IMR-90 (cell line): ENCODE measurements at places on chromosomes 3 and 15.

DNA sequence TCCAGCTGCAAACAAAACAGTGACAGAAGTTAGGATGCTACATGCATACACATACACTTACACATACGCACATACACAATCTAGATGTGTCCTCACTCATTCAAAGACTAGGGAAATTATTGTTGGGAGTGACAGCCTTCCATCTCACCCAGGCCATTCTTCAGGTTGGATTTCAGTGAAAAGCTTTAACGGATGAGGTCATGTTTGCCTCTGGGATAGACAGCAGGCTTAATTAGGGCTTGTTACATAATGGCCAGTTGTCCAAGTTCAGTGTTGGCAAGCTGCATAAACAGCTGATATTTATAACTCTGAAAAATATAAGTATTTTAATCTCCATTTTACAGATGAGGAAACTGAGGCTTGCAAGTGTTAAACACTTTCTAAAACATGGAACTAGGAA, 35.8 kb upstream of the PLOD2 start:
- no peak for DNase-seq

DNA sequence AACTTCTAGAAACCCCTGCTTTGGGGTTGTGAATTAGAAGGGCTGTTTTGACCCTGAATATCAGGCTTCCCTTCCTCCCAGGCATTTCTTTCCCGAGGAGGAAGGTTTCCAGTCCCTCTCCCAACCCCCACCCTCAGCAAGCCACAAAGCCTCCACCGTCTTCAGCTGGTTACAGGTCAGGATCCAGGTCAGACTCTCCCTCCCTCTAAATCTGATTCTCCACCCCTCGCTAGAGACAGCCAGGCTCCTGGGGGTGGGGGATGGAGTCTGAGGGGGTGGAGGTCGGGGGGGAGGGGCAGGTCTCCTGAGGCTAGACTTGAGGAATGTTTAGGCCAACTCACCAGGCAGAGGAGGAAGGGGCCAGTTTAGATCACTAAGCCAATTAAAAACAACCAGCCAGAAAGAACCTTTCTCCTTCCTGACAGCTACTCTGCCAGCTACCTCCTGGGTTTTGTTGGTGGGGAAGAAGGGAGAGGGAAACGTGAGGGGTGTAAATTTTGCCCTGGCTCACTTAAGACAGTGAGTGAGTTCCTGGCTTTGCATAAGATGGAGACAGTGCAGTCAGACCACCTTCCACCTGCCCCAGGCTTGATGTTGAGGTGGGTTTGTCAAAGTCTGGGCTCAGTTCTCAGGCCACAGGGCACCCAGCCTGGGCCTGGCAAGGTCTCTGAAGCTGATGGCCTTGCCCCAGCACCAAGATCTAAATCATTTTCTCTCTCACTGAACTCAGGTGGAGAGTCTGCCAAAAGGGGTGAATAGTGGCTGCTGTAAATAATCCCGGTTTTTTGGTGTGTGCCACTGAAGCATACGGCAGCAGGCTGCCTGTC, 19.5 kb downstream of the BMF start:
- peak; percentile 29 for DNase-seq

GRCh38 chr15:63025460-63025859, 17.1 kb upstream of the TPM1 start:
- no peak for DNase-seq

DNA sequence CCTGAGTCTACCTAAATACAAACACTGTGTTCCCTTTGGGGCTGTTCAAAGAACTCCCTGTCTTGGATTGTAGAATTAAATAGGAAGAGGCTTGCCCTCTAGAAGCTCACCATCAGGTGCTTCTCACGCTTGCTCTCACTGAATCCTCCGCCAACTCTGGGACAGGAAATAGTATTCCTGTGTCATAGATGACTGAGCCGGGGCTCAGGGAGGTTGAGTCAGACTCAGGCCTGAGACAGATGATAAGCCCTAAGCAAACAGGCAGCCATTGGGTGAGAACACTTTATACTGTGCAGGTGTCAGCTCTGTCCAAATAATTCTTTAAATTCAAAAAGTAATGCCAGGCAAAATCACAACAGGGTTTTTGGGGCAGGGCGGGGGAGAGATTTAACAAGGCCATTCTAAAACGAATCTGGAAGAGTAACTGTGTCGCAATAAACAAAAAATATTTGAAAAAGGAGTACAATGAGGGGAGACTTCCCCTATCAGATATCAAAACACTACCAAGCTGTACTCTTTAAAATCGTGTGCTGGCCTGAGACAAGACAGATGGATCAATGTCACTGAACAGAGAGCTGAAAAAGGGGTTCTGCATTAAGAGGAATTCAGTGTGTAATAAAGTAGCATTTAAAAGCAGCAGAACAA, 59.0 kb downstream of the EPHB3 start:
- peak; percentile 67 for DNase-seq

- no peak for DNase-seq
Measured at GRCh38 chr15:92050220-92050898, 196.9 kb downstream of the SLCO3A1 start.

GRCh38 chr3:194135806-194136518, at the start of gene HES1:
TSS of gene HES1 (plus strand) at chr3:194136148. CDS start at chr3:194136381, 233 bp downstream.
- DNase-seq = peak; percentile 97

DNA sequence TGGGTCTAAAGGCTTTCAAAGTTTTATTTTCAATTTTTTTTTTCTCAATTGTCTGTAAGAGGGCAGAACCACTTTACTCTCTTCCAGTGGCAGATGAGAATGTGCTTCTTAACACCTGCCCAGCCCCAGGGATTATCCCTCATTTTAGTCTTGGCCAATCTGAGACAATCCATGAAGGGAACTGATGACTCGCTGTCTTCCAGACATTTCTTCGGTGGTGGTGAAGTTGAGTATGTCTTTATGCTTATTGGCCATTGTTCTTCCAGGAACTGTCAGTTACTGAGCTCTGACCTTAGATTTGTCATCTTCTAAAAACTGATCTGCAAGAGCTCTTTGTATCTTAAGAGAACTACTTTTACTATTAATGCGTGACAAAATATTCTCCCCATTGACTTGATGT, 139.5 kb downstream of the TJP1 start:
- peak; percentile 32 for DNase-seq

DNA sequence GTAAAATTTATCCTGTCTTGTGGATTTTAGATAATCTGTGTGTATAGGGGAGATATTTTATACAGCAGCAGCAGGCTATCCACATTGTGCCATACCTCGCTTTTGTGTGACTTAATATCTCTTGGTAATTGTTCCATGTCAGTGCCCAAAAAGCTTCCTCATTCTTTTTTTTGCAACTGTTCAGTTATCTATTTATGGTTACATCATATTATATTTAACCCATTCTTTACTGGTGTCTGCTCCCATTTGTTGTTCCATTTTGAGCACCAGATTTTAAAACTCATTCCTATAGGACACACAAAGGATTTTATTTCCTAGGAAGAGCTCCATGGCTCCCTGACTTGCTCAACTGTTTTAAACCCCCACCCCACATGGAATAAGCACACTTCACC, 86.3 kb upstream of the RASGRP1 start:
- no peak for DNase-seq

DNA sequence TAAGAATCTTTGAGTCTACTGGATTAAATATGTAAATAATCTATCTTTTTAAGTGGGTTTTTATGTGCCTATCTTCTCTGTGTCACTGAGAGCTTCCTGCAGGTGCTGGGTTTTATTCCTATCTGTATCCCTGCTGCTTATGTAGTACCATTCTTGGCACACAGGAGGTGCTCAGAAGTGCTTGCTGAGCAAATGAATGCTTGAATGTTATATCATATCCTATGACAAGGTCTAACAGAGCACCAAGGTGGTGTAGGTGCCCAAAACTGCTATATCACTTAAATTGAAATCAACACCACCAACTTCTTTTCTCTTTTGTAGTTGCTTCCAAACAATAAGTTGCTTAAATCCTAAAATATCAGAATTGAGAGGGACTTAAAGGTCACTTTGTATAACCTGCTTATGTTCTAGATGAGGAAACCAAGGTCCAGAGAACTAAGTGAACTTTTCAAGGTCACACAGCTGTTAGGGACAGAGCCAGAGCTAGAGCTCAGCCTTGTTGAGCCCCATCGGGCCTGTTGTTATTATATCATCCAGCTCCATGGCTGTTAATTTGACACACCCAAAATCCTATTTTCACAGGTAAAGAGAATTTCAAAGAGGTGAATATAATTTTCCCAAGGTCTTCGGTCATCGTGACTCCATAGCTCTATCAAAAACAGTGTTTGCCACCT, 46.0 kb downstream of the CCNL1 start:
- DNase-seq = no peak

GRCh38 chr3:181689546-181689945, 22.2 kb upstream of the SOX2 start:
- DNase-seq = no peak

- no peak for DNase-seq
Measured at GRCh38 chr3:181609030-181609767, 102.5 kb upstream of the SOX2 start.

DNA sequence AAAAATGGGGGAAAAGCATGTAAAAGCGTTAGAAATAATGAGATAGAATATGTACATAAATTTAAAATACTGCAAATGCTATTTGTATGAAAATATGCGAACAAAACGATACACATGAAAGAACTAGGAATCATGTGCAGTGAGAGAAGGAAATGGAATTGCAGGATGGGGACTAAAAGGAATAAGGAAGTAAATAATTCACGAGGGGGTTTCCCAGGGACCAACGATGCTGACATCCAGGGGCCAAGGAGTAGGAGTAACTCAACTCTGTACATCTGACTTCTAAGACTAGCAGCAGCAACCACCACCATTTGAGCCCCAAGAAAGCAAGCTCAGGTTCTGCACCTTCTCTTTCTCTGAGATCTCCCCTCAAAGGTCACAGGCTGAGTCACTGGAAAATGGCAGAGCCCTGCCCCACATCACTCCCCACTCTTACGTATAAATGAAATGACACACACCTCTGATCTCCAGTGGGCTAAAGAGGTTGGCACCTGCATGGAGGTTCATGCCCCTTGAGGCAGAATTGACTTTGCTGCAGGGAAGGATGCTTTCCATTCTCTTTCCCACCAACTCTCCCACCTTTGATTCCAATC, 100.0 kb upstream of the DLG1 start:
- DNase-seq = no peak

- DNase-seq = no peak
Measured at GRCh38 chr15:44101286-44101685, 93.8 kb downstream of the FRMD5 start.

GRCh38 chr15:77030048-77030927, 35.4 kb downstream of the PSTPIP1 start:
- DNase-seq = no peak

DNA sequence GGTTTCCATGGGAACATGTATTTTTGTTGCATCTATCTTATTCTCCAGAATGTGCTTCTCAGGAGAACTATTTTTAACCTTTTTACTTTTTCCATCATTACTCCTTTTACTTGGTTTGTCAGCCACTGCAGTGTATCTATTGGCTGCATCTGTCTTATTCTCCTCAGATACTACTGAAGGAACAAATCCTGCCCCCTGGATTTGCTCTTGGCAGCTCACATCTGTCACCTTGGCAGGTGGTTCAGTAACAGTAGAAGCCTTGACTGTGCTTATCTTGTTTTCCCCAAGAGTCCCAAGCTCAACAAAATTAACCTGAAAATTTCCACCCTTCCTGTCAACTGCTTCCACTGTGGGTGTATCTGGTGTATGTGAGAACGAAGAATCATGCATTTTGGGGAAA, 106.0 kb downstream of the MAP4 start:
- no peak for DNase-seq

GRCh38 chr3:12966847-12967605, 106.2 kb downstream of the IQSEC1 start:
- peak; percentile 22 for DNase-seq

DNA sequence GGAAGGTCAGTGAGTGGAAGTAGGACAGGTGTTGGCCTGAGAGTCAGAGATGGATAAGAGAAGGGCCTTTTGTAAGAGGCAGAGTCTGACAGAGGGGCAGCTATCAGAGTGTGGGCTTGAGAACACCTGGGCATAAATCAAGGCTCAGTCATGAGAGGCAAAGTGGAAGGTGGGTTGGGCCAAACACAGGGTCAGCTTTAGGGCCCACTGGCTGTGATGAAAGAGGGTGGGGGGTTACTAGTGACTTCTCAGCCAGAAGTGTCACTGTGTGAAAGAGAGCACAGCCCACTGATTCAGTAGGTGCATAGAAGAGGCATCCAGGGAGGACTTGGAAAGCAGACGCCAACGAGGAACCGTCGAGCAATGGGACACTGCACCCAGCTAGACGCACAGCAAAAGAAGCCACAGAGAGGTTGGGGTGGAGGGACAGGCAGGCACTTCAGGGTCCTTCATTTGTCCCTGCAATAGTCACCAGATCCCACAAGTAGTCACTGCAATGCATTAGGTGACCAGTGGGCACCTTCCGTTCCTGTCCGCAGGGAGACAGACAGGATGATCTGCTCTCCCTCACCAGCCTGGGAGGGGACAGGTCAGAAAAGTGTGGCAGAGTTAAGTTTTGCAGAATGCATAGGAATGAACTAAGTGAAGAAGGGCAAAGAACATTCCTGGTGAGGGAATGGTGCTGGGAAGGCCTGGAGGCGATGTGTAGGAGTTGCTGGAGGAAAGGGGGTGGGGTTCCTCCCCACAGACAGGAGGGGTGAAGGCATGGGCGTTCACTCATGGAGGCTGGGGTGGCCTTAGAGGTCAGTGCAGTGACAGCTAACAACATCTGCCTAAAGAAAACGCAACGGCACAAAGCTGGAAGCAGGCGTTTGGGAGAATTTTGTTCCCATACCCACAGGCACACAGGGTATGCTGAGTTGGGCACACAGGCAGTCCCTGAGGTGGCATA, 36.3 kb downstream of the MESD start:
- DNase-seq = peak; percentile 35

DNA sequence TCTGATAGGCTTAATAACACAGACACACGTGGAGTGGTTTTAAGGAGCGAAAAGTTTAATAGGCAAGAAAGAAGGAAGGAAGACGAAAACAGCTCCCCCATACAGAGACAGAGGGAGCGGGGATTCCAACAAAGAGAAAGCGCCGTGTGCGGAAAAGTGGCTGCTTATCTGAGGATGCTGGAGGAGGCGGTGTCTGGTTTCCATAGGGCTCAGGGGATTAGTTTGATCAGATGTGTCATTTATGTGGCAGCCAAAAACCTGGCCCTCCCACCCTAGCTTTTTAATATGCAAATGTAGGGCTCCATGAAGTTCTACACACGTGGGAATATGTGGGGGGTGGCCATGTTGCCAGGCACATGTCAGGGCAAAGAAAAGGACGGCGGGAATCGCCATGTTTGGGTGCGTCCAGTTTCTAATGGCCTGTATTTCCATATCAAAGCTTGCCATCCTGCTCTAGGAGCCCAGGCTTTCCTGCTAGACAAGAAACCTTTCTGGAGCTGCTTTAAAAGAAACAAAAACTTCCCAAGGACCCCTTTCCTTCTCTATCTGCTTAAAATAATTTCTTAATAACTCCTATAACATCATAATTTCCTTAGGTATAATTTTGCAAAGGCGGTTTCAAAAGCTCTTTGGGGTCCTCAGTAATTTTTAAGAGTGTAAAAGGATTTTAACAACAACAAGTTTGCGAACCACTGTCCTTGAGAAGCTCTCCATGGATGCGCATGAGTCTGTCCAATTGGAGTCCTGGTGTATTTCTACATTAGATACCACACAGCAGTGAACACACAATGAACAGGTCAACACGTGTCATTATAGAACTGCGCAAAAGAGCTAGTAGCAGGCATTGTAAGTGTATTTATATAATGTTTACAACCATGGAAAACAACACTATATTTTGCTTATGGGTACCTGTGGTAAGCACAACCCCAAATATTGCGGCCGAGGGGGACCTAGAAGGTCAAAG, 622 bp upstream of the ZNF589 start:
- no peak for DNase-seq

GRCh38 chr3:195555110-195555509, 12.0 kb upstream of the PPP1R2 start:
- no peak for DNase-seq
